ENCODE measurements at places on chromosomes 1 and 21.

DNA sequence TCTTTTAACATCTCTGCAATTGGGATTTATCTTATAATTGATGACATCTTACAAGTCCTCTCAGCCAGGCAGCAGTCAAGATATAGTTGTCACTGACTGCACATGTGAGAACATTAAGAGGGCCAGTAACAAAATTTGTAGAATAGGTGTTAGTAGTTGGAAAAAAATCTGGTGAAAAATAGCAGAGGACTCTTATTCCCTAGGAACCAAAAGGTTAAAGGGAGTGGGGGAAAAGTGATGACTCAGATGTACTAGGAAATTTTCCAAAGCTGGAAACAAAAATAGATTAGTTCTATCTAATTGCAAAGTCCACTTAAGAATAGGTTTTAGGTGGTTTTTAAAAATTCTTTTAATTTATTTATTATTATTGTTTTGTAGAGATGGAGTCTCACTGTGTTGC, 3.6 kb downstream of the NUP210L start:
- no peaks in the 10 kb centered on the region for H3K27me3 ChIP-seq
- DNase-seq, result no peak
- no peak overlapping the region for H3K4me3 ChIP-seq
- H3K4me1 ChIP-seq, result peaks cover 2% of the 10 kb centered on the region
- H3K36me3 ChIP-seq, result peaks cover 25% of the 10 kb centered on the region
- no peak overlapping the region for H3K27ac ChIP-seq

DNA sequence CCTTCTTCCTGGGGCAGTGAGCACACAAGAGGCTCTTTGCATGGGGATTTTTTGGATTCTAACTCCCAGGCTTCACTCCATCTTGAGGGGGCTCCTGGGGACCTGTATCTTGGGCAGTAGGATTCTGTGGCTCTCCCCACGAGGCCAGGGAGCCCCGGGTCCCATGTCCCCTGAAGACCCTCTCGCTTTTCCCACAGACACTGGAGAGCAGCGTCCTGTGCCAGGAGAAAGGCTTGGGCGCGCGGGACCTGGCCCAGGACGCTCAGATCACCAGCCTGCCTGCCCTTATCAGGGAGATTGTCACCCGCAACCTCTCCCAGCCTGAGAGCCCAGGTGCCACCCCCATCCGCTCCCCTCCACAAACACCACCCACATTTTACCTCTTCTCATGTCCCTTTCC, 735 bp downstream of the CROCC start:
- H3K4me1 ChIP-seq, result peaks cover 51% of the 10 kb centered on the region
- no peaks in the 10 kb centered on the region for H3K27me3 ChIP-seq
- no peak for DNase-seq
- no peak overlapping the region for H3K4me3 ChIP-seq
- no peaks in the 10 kb centered on the region for H3K36me3 ChIP-seq
- no peak overlapping the region for H3K27ac ChIP-seq

- peaks cover 45% of the 10 kb centered on the region for H3K4me1 ChIP-seq
- no peaks in the 10 kb centered on the region for H3K36me3 ChIP-seq
- H3K27ac ChIP-seq, result peak overlapping the region; percentile 44
Observed at GRCh38 chr1:66334318-66334717, 199.6 kb upstream of the SGIP1 start.

DNA sequence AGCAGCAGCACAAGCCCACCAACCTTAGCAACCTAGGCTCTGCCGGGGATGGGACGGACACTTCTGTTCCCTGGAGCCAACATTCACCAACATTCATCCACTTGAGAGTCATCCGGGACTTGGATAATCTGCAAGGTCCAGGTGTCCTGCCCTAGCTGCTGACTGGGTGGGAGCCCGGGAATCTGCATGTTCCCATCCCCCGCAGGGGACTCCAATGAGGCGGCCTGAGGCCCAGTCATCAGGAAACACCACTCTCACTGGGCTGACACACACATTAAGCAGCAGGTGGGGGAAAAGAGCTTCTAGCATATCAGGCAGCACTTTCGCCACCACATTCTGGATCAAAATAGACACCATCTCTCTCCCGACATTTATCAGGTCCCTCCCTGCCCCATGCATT, 38.4 kb upstream of the CCSAP start:
- no peak overlapping the region for H3K27ac ChIP-seq
- no peak overlapping the region for H3K4me3 ChIP-seq
- DNase-seq, result no peak
- peaks cover 23% of the 10 kb centered on the region for H3K27me3 ChIP-seq
- no peaks in the 10 kb centered on the region for H3K36me3 ChIP-seq

DNA sequence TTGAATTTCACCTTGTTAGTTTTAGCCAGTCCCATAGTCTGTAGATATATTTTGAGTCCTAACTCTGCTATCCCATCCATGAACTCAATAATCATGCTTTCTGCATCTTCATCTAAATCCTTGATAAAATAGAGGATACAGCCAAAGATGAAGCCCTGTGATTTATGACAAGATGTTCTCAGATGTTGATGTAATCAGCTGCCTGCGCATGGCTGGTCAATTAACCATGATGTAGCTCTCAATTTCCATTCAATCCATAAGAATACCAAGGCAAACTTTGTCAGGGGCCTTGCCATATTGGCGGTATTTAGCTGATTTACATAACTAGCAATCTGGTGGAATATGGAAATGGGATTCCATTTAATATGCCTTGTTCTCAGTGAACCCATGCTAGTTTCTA, 183.2 kb downstream of the TNR start:
- H3K4me1 ChIP-seq, result no peaks in the 10 kb centered on the region
- no peak overlapping the region for H3K4me3 ChIP-seq
- DNase-seq, result no peak
- H3K27me3 ChIP-seq, result no peaks in the 10 kb centered on the region
- no peak overlapping the region for H3K27ac ChIP-seq

GRCh38 chr1:24294228-24294672, 24.9 kb upstream of the GRHL3 start:
- no peak overlapping the region for H3K4me3 ChIP-seq
- peaks cover 2% of the 10 kb centered on the region for H3K27me3 ChIP-seq
- no peaks in the 10 kb centered on the region for H3K4me1 ChIP-seq
- H3K27ac ChIP-seq, result no peak overlapping the region
- no peaks in the 10 kb centered on the region for H3K36me3 ChIP-seq

DNA sequence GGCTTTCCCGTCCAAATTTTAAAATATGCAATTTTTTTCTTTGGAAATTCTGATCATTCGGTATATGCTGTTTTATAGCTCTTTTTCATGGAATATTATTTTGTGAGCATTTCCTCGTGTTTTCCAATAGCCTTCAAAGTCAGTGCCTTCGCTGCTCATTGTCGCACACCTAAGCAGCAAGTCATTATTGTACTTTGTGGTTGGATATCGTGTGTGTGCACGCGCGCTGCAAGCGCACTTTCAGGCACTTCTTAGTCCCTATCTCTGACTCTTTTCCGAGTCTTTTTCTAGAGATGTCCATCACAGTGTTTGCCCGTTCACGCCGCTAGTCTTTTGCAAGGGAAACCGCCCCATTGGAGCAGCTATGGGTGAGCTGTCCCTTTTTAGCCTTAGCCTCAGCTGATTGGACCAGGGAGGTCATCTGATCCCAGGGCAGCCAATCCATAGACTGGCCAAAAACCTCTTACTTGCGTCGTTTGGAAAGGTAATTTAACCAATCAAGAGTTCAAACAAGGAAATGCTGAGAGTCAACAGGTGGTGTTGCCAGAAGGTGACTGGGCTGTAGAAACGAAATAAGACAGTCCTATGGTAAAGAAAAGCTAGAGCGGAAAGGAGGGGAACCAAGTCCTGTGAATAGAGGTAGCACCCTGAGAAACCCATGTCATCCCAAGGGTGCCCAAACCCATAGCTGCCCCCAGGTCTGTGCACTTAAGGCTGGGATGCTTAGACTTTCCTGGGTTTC, 710 bp upstream of the HYI start:
- H3K4me3 ChIP-seq, result peak overlapping the region; percentile 57
- peaks cover 4% of the 10 kb centered on the region for H3K4me1 ChIP-seq
- DNase-seq, result peak; percentile 22
- H3K27ac ChIP-seq, result peak overlapping the region; percentile 46

- H3K36me3 ChIP-seq, result no peaks in the 10 kb centered on the region
- H3K4me1 ChIP-seq, result peaks cover 26% of the 10 kb centered on the region
- DNase-seq, result no peak
- H3K4me3 ChIP-seq, result peak overlapping the region; percentile 26
Observed at GRCh38 chr1:160047111-160047991, 15.6 kb upstream of the PIGM start.
